ENCODE measurements at places on chromosomes 4 and X.

DNA sequence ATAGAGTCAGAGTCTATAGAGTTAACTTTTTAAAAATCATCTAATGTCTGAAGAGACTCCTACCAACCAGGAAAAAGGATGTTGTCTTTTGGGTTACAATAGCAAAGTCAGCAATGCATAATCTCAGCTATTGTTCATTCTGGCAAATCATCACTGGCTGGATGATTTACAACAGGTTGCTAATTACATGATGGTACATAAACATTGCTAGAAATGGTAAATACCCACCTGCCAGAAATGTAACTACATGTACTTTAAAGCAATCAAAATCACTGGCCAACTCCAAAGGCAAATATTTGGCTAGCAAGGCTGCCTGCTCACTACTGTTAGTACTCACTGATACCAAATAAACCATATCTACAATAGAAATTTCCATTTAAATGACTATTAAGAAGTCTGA is 91.1 kb downstream of the PPP3CA start:
- no peak for DNase-seq

- DNase-seq, result no peak
Measured at GRCh38 chrX:19225909-19226308, 103.6 kb upstream of the ADGRG2 start.

- no peak for DNase-seq
Measured at GRCh38 chr4:181468451-181468850, 774.8 kb upstream of the TENM3 start.

- no peak for DNase-seq
Measured at GRCh38 chrX:151073767-151074166, 90.6 kb downstream of the HMGB3 start.

DNA sequence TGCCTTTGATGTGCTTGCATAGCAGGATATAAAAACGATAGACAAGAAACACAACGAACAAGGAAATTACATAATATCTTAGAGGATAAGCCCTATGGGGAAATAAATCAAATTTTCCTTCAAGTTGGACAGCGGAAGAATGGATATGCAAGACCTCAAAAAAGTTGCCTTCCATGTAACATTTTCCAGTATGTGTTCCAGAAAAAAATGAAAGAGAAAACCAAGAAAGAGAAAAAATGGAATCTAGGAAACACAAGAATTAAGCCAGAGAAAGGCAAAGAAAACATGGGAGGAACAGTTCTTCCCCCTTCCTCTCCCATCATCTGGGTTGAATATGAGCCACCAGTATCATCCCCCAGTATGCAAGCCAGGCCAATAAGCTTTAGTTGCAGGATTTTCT is 34.6 kb upstream of the MID1 start:
- DNase-seq, result no peak

Data from stimulated activated CD8-positive, alpha-beta memory T cell treated with anti-CD3 and anti-CD28 coated beads, Interleukin-4, amount 100 ng/mL, for 24 hours (primary cell).